Urinary bladder (tissue), 4 donors: ENCODE measurements at places on chromosomes 13 and 19. TPM values are rescaled to one million over a fixed set of nuclear protein-coding genes. Genes with fewer than 3 reads are reported as not detected.

Gene KLHL1
- total RNA-seq = 0.26 TPM

Gene KIR2DL1
- not detected for total RNA-seq

Gene SWSAP1
- total RNA-seq = 1.2 TPM

Gene PRR19
- not detected for total RNA-seq

Gene LATS2
- total RNA-seq = 17.2 TPM

Gene MTUS2
- total RNA-seq = 1.4 TPM

Gene LGALS14
- total RNA-seq = not detected

Gene SLC15A1
- 0.11 TPM for total RNA-seq

Gene ZNF763
- 6.1 TPM for total RNA-seq

Gene TBXA2R
- total RNA-seq = 1.4 TPM

Gene PTH2
- total RNA-seq = not detected

Gene SLC6A16
- total RNA-seq = 0.26 TPM

Gene NLRP9
- total RNA-seq = not detected

Gene LRG1
- 3.9 TPM for total RNA-seq

Gene ARRDC5
- total RNA-seq = 0.26 TPM
